Right lung (tissue), 10 donors: ENCODE measurements at places on chromosomes 2 and 18. TPM values are rescaled to one million over a fixed set of nuclear protein-coding genes. Genes with fewer than 3 reads are reported as not detected.

Gene PPP4R1
- 118 TPM for polyA plus RNA-seq

Gene SLC9A4
- not detected for polyA plus RNA-seq

- no peak for DNase-seq
Observed at GRCh38 chr2:238506371-238507068, 79.8 kb downstream of the ASB1 start.

DNA sequence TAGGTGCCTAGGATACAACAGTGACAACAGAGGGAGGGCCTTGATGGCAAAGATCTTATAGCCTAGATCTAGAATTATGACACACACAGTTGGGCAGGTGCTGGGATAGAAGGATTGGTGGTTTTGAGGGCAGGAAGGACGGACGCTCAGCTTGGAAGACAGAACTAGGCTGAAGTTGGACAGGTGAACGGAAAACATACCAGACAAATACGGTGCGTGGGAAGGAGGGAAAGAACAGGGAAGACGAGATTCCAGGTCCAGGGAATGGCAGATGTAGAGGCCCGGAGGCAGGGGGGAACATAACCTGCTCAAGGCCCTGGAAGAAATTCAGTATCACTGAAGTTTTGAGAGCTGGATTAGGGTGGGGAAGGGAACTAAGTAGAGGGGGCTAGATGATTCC is 40.8 kb downstream of the CRACDL start:
- DNase-seq: no peak

Gene ZNF396
- polyA plus RNA-seq: 3.5 TPM
